Gastrocnemius medialis (tissue), 4 donors: ENCODE measurements at places on chromosomes 16 and 17.

GRCh38 chr16:2151188-2152091, 3.0 kb downstream of the RAB26 start:
- DNase-seq = no peak

- no peak for DNase-seq
These were observed 37.4 kb upstream of the LONP2 start for GRCh38 chr16:48206594-48207242.

- no peak for DNase-seq
These were observed 85.5 kb downstream of the GSG1L start for GRCh38 chr16:27977966-27978365.

DNA sequence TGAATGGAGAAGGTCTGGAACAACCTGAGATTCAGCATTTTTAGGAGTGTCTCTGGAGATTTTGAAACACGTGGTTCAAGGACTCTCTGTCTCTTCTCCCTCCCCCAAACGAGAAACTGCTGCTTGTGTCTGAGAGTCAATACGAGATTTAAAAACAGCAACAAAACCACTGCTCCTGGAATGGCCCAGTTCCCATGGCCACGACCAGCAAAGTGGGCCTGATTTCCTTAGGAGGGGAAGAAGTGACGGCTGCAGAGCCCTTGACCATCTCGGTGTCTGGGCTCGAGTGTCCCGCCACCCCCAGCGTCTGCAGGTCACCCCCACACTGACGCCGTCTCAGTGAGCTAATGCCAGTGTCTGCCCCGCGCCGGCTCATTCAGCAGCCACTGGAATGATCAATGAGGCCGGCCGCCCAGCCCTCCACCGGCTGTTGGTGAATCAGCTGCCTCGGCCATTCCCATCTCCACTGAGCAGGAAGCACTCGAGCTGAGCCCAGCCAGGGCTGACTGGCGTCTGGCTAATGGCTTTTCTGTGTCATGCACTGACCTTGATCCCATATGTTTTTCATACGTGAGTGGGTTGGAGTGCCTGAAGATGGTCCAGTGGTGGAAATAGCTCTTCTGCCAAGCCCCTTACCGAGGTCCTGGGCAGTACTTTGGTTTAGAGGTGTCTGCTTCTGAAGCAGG, 151.8 kb downstream of the PITPNC1 start:
- DNase-seq = no peak

DNA sequence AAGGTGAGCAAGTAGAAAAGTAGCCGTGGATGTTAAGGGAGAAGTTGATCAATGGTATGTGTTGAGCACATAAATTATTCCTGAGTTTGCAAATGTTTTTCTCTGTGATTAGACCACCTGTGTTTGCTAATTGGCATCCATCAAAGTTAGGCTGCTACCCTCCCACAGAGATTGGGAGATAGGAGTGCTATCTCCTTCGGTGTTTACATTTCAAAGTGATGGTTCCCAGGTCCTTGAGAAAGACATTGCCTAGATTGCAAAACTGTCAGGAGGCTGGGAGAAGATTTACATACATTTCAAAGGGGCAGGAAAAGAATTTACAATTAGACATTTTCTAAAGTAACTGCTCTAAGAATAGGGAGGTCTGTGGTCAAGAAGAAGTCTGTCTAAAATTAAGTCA, 54.3 kb upstream of the CNTNAP4 start:
- no peak for DNase-seq

DNA sequence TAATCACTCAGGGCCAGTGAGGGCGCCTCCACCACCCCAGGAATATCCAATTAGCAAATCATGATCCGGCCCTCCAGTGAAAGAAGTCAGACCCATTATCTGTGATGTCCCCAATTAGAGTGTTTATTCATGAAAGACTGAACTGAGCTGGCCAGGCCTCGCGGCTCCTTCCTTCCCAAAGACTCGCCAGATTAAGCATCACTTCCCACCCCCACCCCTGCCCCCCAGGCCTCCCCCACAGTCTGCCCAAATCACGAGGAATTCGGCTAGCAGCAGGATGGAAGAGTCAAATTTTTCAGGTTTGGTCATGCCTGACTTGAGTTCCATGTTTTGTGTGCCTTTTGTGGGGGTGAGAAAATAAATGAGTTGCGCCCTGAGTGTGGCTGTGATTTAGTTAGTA, 298.4 kb upstream of the SALL1 start:
- DNase-seq = no peak

- no peak for DNase-seq
These were observed 119.9 kb upstream of the SMURF2 start for GRCh38 chr17:64781810-64782555.

DNA sequence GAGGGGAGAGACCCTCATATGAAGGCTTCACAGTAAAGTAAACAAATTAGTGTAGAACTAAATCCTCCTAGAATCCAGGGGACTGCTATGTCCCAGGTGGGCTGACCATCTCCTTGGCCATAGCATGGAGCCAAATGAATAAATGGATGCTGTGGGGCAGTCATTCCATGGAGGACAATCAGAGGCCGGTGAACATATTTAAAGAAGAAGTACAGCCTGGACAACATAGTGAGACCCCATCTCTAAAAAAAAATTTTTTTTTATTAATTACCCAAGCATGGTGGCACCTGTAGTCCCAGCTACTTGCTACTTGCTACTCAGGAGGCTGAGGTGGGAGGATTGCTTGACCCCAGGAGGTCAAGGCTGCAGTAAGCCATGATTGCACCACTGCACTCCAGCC, 5.3 kb upstream of the CBFB start:
- no peak for DNase-seq
